ENCODE measurements at places on chromosomes 4 and X.

- DNase-seq, result no peak
Observed at GRCh38 chrX:2819345-2820135, 9.2 kb upstream of the GYG2 start.

GRCh38 chr4:136007991-136008390 is 1524.3 kb downstream of the PCDH18 start:
- peak; percentile 22 for DNase-seq

DNA sequence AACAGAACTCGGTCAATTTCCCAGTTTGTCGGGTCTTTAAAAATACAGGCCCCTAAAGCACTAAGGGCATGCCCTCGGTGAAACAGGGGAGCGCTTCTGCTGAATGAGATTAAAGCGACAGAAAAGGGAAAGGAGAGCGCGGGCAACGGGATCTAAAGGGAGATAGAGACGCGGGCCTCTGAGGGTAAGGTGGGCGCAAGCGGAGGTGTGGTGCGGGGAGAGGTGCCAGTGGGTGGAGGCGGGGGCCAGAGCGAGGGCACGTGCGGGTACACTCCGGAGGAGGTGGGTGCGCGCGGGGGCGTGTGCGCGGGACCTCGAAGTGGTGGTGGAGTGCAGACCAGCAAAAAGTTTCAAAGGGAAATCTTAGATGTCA is 787 bp upstream of the TET2 start:
- peak; percentile 45 for DNase-seq

GRCh38 chr4:146112389-146112788 is 63.1 kb upstream of the LSM6 start:
- DNase-seq, result no peak

- no peak for DNase-seq
Observed at GRCh38 chrX:80578517-80579105, 158.4 kb downstream of the TENT5D start.

- DNase-seq, result no peak
Observed at GRCh38 chrX:14758029-14758491, 114.8 kb downstream of the FANCB start.

- no peak for DNase-seq
Observed at GRCh38 chr4:76758290-76758882, 139.6 kb downstream of the SOWAHB start.

DNA sequence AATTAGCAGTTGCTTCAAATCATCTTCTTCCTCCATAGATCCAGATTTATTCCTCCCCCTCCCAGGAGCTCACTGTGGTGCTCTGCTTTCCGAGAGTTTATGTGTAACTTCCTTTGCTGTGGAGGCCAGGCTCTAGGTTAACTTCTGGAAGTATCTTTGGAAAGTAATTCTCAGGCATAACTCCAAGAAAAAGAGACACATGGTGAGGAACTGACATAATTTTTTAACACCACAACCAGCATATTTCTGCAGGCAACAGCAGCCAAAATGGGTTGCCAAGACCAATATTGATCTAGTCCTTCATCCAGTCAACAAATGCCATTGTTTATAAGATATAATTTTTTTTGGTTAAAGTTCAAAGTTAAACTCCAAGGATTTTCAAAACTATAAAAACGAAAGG is 114.5 kb upstream of the RBPJ start:
- no peak for DNase-seq

DNA sequence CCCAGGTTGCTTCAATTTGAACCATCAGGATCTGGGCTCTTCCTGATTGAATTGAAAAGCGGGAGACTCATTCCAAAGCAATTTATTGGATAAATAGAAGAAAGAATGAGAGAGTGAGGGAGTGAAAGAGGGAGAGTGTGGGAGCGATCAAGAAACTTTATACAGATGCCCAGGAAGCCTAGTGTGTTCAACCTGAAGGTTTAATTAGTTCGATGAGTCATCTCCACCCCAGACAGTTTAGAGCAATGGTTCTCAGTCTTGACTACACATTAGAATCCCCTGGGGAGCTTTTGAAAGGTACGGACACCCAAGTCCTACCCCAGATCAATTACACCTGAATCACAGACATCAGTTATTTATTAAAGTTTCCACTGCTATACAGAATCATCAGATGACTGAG is 61.5 kb downstream of the GEMIN8 start:
- DNase-seq, result no peak

DNA sequence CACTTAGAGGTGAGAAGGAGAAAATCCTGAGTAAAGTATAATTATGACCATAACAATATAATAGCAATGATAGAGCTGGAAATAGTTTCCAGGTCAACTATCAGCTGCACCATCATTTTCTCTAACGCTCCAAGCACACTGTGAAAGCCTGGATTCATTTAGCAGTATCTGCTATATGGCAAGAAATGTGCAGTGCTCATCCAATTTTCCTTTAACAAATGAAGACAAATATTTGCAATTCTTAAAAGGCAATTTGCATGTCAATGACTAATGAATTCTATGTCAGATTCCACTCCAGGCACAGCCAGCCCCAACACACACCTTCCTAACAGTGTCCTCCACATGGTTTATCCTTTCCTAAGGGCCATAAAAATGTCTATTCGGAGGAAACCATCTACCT is 12.7 kb downstream of the PRSS12 start:
- no peak for DNase-seq

GRCh38 chr4:184475498-184475897 is 1.1 kb upstream of the IRF2 start:
- no peak for DNase-seq

GRCh38 chrX:73577361-73577760 is 14.4 kb downstream of the CHIC1 start:
- no peak for DNase-seq

DNA sequence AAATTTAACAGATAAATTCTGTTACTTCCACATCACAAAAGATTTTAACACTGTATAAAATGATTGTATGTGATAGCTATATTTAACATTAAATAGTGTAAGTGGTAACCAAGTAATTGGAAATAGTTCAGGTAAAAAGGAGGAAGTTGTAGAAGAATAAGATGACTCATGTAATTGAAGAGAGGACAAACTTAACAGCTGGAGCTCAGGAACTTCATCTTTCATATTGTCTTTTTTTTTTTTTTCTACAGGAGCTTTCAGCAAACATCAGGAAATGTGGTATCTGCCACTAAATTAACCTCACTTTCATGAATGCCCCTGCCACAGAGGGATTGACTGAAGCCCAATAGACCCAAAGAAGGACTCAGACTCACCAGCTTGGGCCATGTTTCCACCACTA is 188.4 kb upstream of the VEGFC start:
- DNase-seq, result no peak

Measured in upper lobe of left lung (tissue), 6 donors.